ENCODE measurements at places on chromosomes 6 and 20.

GRCh38 chr6:106256201-106256968 is 69.2 kb downstream of the ATG5 start:
- no peak for DNase-seq

DNA sequence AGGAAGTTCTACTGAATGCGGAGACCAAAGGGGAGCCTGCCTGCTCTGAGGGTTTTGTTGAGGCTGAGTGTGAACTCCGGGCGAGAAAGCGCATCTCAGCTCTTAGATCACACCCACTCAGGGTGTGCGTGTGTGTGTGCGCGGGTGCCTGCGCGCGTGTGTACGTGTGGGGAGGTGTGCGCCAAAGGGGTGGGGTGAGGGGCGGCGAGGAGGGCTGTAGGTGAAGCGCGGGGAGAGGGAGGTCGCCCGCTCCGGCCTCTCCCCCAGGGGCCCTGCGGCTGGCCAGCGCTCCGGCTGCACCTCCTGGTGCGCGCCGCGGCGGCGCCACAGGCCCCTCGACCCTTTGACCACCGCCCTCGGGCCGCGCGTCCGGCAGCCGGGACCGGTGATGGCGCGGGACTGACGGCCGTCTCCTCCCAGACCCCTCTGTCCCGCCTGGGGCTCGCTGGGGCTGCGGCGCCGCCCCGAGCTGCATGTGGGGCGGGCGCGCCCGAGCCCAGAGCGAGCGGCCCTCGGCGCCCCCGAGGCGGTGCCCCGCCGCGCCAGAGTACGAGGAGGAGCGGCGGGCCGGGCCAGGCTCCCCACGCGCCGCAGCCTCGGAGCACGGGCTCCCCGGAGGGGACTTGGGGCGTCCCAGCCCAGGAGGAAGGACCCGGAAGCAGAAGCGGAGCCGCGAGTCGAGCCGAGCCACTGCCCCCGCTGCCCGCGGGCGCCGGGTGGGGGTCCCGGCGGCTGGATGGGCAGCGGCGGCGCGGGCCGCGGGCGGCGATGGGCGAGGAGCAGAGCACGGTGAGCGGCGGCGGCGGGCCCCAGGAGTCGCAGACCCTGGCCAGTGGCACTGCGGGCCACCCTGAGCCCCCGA is at the start of gene RNF217:
Gene RNF217, plus strand, starts transcription at position 661 of the 862 bp plus-strand sequence. Its CDS starts 108 bp downstream, at position 769.
- DNase-seq: peak; percentile 68

DNA sequence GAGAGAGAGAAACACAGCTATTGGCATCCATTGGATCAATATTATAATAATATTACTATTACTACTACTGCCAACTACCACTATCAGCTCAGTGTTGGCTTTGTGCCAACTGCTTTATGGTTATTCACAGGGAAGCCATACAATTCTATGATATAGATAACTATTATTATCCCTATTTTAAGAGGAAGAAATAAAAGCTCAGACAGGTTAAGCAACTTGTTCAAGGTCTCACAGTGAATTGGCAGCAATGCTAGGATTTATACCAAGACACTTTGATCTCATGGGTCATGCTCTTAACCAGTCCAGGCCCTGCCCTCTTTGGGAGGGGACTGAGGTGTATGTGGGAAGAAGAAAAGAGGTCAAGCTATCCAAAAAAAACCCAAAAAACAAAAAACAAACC is 82.0 kb upstream of the TRAF3IP2 start:
- DNase-seq: no peak

DNA sequence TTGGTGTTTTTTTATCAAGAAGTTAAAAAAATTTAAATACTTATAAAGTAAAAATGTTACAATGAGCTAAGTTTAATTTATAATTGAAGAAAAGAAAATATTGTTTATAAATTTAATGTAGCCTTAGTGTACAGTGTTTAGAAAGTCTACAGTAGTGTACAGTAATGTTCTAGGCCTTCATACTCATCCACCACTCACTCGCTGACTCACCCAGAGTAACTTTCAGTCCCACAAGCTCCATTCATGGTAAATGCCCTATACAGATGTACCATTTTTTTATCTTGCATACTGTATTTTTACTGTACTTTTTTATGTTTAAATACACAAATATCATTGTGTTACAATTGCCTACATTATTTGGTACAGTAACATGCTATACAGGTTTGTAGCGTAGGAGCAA is 26.0 kb downstream of the HTR1E start:
- no peak for DNase-seq

DNA sequence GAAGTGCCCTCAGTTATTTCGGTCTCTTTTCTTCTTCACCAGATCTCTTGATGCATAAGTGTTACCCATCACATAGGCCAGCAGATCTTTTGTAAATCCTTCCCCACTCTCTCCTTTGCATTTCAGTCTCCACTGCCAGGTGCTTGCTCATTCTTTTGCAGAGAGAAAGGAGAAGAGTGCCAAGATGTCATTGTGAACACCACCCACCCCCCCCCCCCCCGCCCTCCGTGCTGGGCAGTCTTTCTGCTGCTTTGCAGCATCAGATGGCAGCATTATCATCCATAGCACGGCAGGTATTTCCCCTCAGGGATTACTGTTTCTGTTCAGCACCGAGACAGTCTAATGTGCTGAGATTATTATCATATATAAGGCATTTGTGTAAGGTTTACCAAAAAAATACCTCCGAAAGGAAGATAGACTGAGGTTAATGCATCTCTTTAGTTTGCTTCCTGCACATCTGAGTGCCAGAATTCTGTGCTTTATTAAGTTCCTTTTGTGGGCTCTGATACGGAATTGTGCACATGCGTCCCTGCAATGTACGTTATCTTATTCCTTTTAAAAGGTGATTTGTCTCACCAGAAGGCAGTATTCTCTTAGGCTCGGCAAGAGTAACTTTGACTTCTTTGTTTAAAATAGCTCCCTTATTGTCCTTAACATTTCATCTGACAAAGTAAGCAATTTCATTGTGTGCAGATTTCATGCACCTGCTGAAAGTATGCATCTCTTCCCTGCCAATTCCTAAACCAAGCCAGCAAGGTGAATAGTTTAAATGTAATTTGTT is 128.8 kb downstream of the PHACTR1 start:
- DNase-seq: no peak

DNA sequence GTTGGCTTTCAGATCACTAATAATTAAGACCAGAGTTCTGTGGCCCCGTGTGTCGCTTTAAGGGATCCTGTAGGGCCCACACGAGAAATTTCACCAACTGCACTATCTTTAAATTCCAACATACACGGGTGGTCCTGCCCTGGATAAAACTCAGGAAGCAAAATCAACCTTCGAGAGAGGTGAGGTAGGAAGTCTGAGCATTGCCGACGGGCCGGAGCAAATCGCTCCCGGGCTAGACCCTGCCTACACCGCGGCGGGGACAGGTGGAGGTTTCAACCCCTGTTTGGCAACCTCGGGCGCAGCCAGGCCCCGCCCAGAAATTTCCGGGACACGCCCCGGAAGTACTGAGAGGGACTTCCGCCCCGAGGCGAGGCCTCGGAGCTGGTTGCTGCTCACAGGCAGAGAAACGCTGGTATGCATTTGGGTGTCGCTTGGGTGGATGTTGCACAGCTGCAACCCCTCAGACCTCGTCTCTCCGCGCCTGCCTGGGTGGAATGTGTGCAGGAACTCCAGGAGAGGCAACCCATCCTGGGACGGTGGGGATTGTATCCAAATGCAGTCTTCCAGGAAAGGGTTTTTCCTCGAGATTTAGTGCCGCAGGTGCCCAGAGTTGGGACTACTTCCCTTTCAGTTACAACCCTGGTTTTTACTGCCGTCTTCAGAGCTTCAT is 19.9 kb downstream of the ZKSCAN8 start:
- peak; percentile 64 for DNase-seq

DNA sequence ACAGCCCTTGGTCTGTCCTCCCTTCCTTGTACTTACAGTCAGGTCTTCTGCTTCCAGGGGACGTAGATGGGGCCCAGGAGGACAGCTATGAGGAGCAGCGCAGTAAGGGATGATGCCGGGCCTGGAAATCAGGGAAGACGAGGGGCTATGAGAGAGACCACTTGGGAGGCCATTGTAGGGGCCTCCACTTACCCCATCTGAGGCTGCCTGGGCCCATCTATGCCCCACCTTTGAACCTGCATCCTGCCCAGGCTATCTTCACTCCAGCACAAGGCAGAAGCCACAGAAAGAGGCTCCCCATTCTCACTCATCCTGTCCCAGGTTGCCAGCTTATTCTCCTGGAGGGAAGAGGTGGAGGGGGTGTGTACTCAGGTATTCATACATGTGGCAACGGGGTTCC is 10.4 kb upstream of the SIRPB1 start:
- no peak for DNase-seq

- no peak for DNase-seq
These were observed 196.6 kb downstream of the ESR1 start for GRCh38 chr6:152004036-152004566.

- DNase-seq: no peak
These were observed 21.3 kb upstream of the TLDC2 start for GRCh38 chr20:36854348-36855240.

- no peak for DNase-seq
These were observed 13.9 kb upstream of the PXDC1 start for GRCh38 chr6:3765415-3765814.

- DNase-seq: no peak
These were observed 184.1 kb downstream of the MTFR2 start for GRCh38 chr6:136066005-136066404.

GRCh38 chr6:5827056-5827904 is 179.4 kb downstream of the NRN1 start:
- DNase-seq: no peak

DNA sequence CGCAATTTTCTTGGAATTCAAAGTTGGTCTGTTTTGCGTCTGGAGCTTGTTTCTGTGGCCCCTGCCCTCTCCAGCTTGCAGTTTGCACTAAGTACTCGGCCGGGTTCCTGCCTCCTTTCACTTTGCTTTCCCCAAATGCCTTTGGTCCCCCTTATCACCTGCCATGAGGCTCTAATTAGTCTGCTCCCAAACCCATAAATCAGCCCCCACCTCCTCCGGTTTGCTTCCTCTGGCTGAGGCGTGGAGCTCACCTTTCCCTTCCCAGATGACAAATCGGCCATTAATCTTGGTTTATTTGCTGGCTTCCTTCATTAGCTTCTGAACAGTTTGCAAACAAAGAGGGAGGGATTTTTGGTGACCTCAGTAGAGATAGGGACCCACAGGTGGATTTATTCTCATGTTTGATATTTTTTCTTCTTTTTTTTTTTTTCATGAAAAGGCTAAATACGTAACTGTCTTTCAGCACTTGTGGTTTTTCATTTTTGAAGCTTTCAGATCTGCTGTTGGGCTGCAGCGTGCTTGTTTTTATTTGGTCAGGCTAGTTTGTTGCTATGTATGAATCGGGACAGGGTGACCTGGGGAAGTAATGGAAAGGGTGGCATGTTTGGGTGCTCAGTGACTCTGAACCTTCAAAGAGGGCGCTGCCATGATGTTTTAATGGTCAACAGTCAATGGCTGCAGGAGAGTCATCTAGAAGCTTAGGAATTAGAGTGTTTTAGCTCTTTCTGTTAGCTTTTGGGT is 121.7 kb upstream of the JAG1 start:
- no peak for DNase-seq

- DNase-seq: no peak
These were observed 100.5 kb upstream of the SLC22A23 start for GRCh38 chr6:3557336-3557735.

GRCh38 chr6:52575502-52575892 is 1.4 kb downstream of the TRAM2 start:
- DNase-seq: no peak

GRCh38 chr20:4136967-4137334 is 121.6 kb upstream of the RNF24 start:
- DNase-seq: no peak

DNA sequence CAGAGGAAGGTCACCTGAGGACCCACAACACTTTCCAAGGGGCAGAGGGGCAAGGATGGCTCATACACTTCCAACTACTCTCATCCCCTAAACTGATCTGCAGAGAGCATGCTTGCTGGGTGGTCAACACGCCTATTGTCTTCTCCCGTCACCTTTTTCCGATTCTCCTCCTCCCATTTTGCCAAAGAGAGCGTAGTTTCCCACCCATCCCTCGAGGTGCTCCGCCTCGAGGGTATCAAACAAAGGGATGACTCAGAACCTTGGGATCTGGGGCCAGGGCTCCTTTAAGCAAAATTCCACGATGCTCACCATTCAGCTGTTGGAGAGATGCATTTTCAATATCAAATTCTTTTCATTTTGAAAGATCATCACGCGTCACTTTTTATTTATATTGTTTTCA is 507.5 kb upstream of the SULF2 start:
- no peak for DNase-seq

DNA sequence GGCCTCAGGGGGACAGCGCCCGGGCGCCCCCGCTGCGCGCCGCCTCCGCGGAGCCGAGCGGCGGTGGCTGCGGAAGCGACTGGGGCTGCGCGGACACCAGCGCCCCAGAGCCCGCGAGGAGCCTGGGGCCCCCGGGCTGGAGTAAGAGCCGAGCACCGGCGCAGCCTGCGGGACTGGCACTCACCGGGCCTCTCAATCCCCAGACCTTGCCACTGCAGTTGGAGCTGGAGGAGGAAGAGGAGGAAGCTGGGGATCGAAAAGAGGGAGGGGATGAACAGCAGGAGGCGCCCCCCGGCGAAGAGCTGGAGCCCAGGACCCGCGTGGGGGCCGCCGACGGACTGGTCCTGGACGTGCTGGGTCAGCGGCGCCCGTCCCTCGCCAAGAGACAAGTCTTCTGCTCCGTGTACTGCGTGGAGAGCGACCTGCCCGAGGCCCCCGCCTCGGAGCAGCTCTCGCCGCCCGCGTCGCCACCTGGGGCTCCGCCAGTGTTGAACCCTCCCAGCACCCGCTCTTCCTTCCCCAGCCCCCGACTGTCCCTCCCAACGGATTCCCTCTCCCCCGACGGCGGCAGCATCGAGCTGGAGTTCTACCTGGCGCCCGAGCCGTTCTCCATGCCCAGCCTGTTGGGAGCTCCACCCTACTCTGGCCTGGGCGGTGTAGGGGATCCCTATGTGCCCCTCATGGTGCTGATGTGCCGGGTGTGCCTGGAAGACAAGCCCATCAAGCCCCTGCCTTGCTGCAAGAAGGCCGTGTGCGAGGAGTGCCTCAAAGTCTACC is 590 bp downstream of the RNF217 start:
- no peak for DNase-seq

DNA sequence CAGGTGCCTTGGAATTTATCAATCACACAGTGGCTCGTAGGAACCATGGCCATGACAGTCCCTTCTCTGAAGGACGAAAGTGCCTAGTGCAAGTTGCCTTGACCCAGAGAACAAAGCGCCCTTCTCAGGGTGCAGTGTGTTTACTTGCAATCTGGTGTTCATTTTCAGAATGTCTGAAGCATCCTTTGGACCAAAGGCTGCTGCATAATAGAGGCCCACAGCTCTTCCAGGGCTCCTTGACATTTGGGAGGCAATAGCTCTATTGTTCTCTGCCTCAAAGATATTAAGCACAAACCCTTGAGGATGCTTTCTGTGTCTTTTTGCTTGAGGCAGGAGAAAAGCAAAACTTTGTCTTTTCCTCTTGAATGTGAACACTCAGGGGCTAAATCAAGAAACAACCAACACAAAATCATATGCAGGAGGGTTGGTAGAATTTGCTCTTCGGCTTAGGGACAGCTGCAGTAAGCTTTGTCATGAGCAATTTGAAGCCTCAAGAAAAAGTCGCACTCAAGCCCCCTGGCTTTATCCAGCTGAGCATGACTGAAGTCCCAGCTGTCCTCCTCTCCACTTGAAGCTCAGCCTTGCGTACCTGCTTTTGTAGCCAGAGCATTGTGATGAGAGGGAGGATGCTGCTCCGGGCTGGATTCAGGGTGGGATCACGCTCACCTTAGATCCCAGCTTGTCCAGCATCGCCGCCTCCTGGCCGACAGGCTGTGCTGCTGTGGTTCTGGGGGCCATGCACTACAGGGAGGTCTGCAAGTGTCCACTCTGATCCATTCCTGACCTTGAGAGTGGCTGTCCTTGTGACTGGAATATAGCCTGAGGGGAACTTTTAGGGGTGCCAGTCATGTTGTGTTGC is 495.4 kb downstream of the CDH26 start:
- no peak for DNase-seq

GRCh38 chr6:113879186-113880096 is 22.3 kb downstream of the MARCKS start:
- DNase-seq: peak; percentile 66

Measured in common myeloid progenitor, CD34-positive (primary cell).